IPS DF 6.9 (cell line): ENCODE measurements at places on chromosomes 1 and 21.

DNA sequence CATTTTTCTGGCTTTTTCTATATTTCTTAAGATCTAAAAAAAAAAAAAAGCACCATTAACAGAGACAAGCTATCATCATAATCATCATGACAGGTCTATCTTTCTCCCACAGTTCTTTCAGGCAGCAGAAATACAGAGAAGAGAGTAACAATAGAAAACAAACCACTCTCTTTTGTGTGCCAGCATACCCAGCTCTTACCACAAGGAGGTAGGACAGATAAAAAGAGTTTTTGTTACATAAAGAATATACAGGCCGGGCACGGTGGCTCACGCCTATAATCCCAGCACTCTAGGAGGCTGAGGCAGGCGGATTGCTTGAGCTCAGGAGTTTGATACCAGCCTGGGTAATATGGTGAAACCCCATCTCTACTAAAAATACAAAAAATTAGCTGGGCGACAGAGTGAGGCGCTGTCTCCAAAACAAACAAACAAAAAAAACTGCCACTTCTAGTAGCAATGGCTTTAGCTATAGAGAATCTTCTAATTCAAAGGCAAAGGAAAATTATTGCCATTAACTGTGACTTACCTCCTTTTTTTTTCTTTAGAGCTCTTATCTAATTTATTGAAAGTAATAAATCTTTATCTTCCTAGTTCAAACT, 39.7 kb downstream of the ANKRD13C start:
- no peak for DNase-seq

GRCh38 chr1:152457071-152457470, 43.0 kb upstream of the CRNN start:
- DNase-seq = no peak

DNA sequence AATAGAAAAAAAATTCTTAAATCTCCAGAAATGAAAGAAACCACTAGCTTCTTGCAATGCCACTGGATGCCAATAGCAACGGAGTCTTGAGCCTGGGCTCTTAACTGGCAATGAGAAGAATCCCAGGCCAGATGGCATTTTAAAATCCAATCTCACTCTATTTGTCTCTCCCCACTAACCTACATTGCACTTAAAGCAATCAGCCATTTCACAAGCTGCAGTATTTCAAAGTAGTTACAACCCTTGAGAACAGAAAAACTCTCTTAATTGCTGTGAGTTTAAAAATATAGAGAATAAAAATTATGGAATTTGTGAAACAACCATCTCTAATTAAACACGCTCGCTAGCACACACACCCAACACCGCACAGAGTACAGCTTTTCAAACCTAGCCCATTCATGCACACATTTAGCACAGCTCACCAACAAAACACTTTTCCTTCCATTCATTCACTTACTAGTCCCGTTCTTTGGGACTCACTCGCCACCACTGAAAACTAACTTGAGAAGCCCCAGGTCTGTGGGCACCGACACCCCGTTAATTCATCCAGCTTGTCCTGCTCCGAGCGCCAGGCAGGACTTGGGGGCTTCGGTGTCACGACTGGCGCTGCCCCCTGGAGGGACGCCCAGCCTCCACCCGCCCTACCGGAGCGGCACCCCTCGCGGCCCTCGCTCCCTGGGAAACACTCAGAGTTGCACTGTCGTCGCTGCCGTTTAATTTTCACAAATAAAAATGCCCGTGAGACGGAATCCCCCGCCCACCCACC, 1.0 kb downstream of the DDAH1 start:
- no peak for DNase-seq

- no peak for DNase-seq
Observed at GRCh38 chr1:168236836-168237611, 11.2 kb downstream of the SFT2D2 start.

DNA sequence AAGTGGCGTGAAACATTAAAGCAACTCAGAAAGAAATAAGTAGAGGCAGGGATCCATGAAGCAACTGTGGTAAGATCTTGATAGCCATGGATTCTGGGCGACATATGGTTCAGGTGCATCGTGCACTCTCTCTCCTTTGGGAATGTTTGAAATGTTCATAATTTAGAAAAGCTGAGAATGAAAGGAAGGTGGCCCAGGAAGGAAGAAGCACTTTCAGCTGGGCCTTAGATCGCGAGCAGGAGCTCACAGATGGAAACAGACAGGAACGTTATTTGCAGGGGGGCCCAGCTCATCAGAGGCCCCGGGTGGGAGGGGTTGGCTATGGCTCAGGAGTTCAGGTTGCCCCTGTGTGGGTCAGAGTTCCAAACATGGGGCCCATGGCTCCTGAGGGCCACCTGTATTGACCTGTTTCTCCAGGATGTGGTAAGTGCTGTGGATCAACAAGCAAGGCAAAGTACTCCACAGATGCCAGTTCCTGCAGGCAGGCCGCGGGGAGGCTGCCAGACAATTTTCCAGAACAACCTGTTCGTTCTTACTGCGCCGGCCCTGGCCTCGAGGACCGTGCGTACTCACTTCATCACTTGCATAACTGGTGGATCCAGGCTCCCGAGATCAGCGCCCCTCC, 253.2 kb downstream of the TOMM20 start:
- no peak for DNase-seq

DNA sequence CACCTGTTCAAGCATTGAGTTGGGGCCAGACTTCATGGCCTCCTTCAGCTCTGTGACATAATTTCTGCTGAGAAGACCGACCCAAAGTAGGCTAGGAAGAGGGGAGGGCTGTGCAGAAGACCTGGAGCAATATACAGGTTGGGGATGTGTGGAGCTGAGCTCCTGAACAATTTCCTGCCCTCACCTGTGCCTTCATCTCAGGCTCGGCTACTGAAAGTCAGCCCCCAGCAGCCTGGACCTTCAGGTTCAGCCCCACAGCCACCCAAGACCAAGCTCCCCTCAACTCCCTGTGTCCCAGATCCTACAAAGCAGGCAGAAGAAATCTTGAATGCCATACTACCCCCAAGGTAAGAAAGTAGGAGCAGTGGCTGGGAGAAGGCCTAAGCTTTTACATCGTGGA, 662 bp downstream of the DNALI1 start:
- no peak for DNase-seq

DNA sequence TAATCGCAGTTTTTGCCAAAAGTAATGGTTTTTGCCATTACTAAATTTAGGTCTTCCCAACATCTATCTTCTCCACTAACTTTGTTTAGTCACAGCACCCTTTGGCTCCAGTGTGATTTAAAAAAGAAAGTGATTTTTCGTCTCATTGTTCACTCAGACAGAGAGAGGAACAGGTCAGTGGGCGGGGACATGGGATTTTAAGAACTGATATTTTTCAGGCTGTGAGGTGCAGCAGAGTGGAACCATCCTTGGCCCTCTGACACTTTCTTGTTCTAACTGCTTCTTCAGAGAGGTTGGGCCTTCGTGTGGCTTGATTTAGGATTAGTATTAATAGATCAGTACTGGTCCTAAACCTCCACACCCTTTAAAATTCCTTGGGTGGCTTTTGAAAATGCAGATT, 38.8 kb downstream of the CASQ2 start:
- no peak for DNase-seq

DNA sequence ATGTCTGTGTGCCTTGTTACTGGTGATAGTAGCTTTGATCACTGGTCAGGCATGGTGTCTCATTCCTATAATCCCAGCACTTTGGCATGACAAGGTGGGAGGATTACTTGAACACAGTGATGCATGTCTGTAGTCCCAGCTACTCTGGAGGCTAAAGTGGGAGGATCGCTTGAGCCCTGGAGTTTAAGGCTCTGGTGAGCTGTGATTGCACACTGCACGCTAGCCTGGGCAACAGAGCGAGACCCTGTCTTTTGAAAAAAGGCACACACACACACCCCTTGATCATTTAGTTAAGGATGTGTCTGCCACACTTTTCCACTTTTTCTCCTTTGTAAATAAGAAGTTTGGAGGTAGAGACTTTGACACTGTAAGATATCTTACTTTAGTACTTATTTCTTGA, 15.1 kb downstream of the MIGA1 start:
- no peak for DNase-seq

GRCh38 chr1:38502758-38503157, 356.8 kb downstream of the RRAGC start:
- no peak for DNase-seq

DNA sequence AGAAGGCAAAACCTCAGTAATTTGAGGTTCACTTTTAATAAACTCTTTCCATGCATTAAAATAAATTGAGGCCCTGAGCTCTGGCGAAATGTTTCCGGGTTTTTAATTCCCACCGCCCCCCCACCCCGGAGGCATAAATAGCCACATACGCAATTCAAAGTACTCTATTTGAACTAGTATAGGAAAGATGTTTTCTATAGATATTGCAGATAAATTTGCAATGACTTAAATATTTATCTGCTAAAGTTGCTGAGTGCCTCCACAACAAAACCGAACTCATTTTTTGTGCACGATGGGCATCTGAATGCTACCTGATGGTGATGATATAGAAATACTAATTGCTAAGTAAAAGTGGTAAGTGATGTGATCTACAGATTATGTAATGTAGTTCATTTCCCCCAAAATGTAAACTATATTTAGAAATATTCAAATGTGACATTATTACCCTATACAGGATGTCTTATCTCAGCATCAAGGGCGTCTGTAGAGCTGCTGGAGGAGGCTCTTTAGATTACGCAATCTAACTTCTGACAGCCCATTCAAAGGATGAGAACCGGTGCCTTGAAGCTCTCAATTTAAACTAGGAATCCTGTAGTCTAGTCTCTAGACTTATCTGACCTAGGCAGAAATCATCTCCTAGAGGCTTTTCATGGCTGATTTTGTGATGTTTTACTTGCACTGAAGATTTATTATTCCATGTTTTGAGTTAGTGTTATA, 8.5 kb downstream of the IRF2BP2 start:
- no peak for DNase-seq

DNA sequence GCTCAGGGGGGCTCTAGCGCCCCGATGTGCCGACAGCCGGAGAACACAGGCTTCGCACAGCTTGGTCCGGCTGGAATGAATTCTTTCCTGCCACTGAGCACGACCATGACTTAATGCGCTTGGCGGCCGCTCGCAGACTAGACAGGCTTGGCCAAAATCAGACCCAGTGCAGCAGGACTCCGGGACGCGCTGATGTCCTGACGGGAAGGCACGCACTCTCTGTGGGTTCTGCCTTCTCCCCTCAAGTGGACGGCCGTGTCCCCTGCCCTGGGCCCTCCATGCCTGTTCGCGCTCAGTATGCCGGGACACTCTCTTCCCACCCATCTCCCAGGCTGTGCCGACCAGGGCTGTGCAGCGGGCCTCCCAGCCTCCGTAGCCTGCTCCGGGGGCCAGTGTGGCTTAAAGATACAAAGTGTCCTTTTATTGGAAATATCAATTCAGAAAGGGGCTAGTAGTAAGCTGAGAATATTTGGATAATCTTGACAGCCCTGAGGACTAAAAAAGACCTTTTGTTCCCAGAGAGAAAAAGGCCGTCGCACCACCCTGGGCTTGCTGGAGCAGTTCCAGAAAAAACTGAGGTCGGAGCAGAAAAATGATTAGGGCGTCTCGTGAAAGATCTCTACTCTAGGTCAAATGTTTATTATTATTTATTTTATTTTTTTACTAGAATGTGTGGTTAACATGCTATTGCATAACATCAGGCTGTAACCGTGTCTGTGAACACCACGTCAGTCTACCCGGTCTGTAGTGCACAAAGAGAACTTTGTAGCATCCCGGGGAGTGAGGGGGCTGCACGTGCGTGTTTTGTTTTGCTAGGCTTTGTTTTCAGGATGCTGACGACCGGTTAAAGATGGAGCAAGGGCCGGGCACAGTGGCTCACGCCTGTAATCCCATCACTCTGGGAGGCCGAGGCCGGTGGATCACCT, 88.1 kb upstream of the ARHGEF16 start:
- DNase-seq = no peak
